ENCODE measurements at places on chromosomes 7 and 10. TPM values are rescaled to one million over a fixed set of nuclear protein-coding genes. Genes with fewer than 3 reads are reported as not detected.

GRCh38 chr7:148662646-148663045 lies 36.1 kb upstream of the CUL1 start:
- no peak overlapping the region for H3K27ac ChIP-seq
- H3K27me3 ChIP-seq: peaks cover 2% of the 10 kb centered on the region
- DNase-seq: no peak
- H3K4me3 ChIP-seq: no peak overlapping the region

GRCh38 chr7:47556511-47557180 lies 25.3 kb downstream of the TNS3 start:
- H3K36me3 ChIP-seq: no peaks in the 10 kb centered on the region
- H3K27ac ChIP-seq: no peak overlapping the region
- no peaks in the 10 kb centered on the region for H3K4me1 ChIP-seq

GRCh38 chr7:19713676-19714075 lies 4.8 kb upstream of the POLR1F start:
- no peak overlapping the region for H3K4me3 ChIP-seq
- H3K36me3 ChIP-seq: no peaks in the 10 kb centered on the region
- peaks cover 4% of the 10 kb centered on the region for H3K27me3 ChIP-seq

DNA sequence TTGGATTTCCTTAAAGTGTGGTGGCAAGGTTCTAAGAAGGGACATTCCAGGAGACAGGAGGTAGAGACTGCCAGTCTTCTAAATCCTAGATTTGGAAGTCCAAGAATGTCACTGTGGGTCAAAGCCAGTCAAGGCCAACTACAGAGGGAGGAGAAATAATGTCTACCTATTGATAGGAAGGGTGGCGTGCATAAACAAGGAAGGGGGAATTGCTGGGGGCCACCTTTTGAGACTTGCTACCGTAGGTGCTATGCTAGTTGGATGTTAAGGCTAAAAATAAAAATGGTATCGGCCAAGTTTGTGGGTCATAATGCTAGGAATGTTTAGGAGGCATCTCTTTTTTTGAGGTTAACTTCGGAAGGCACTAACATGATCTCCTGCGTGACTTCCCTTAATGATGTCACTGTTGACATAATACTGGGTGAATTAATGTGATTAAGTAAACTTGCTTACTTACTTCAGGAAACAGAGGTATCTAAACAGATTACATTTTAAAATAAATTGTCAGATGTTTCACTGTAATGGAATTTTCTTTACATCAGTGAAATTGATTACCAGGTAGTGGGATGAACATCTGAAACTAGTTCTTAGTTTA lies 4.8 kb downstream of the BTRC start:
- H3K36me3 ChIP-seq: peaks cover 6% of the 10 kb centered on the region
- no peaks in the 10 kb centered on the region for H3K27me3 ChIP-seq
- H3K27ac ChIP-seq: no peak overlapping the region
- no peak for DNase-seq
- H3K4me3 ChIP-seq: no peak overlapping the region
- peaks cover 18% of the 10 kb centered on the region for H3K4me1 ChIP-seq

Gene NXPH1
- total RNA-seq: not detected

Gene HOXA2
- not detected for total RNA-seq

Gene ZCCHC24
- 0.73 TPM for total RNA-seq

Gene TMEM139
- 0.57 TPM for total RNA-seq

Gene CALY
- total RNA-seq: not detected

Gene ARHGEF35
- total RNA-seq: 4.2 TPM

Gene HOXA9
- not detected for total RNA-seq

Gene TEX36
- not detected for total RNA-seq

Gene FAM25C
- total RNA-seq: not detected
